ENCODE measurements at places on chromosomes 3 and 15.
A peak's percentile ranks its signal among the peaks of the same experiment; 100 is the strongest.

DNA sequence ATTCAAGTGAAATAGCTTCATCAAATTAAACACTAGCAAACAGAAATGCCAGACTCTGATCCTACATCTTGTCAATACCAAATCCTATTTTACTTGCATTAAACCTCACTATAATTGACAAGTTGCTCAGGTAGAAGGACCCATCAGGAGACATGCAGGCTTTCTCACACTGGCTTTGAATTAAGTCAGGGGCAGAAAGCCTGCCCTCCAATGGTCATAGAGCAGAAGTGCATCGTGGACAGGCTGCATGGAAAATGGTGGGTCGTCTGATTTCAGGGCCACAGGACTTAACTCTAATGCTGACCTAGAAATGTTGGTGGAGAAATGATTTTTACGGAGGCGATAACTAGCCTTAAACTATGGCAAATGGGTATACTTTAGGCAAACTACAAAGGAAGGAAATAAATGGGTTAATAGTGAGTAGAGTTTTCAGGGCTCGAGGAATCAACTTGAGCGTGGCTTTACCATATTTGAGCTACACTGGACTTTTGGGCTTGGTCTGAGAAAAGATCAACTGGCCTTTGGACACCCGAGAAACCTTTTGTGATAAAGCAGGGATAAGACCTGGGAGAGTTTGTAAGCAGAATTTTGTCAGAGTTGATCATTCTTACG, 283.9 kb downstream of the GRM7 start:
- DNase-seq, result no peak

DNA sequence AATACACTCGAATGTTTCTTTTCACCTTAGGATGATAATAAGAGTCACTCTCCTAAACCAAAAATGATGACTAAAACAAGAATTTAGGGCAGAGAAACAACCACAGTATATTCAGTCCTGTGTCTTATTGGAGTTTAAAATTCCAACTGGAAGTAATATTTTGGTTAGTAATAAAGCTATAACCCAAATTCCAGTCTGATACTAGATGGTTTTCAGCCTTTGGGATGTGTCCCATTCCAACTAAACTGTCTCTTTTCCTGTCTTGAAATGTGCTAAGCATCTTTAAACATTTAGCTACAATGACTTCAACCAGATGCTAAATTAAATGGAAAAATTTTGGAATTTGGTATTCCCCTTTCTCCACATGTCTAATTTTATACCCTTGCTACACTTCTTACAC, 510.0 kb downstream of the ROBO1 start:
- DNase-seq, result no peak

DNA sequence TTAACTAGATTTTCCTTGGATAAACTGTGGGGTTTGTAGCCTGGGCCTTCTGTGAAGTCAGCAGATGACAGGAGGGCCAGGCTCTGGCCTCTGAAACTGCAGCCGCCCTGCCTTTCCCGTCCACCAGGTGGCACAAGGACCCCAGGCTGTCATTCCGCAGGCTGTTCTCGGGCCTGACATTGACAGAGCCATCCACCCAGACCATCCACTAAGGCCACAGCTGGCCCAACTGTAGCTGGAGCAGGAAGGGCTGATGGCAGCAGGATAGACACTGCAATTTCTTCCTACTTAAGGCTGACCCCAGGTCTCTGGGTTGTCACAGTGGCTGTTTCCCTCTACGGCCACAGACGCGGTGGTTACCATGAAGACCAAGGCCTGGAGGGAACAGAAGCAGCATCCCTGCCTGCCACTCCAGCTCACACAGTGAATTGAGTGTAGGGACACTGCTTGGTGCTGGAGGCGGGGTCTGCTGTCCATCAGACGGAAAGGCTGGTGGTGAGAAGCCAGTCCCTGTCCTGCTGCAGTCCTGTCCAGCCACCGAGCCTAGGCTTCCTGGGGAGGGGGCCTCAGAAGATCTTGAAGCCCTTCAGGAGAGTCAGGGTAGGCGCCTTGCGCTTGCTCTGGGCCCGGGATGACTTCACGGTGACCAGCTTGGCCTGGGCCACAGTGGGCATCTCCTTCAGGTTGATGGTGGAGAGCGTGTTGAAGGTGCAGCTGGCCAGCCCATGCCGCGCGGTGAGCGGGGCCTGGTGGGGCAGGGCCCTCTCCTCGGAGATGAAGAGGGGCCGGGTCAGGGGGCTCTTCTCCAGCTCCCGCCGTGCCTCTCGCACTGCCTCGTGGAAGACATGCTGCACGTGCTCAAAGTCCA, 9.4 kb downstream of the SLC51B start:
- DNase-seq, result peak; percentile 53

GRCh38 chr3:194395778-194396538, 3.1 kb downstream of the GP5 start:
- peak; percentile 69 for DNase-seq

DNA sequence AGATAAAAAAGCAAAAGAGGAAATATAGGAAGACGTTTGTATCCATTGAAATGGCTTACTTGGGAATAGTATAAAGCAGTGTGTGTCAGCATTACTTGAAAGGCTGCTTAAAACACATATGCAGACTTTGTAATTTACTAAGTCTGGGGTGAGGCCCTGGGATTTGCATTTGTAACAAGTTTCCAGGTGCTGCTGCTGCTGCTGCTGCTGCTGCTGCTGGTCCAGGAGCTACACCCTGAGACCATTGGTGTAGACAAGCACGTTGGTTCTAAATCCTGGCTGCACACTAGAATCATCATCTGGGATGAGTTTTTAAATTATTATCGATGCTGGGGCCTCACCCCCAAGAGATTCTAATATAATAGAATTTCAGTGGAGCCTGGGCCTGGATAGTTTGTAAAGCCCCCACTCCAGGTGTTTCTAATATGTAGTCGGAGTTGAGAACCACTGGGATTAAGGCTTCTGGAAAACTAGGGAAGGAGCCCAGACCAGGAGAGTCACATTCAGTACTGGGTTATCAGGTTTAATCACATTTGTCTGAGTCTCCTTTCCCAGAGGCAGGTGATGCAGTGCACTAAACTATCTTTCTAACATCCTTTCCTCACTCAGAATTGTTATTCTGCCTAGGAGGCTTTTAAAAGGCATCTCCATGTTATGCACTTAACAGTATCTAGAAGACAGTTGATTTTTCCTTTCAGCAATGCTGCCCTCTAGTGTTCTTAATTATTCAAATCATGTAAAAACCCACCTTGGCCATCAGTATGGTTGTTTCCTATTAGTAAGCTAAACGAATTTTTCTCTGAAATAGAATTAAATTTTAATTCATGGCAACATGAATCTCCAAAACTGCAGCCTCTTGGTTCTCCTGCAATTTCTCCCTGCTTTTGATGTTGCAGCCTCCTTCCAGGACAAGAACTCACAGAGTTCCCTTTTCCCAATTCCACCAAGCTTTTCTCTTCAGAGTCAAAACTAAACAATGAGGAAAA, 45.4 kb downstream of the SSR3 start:
- DNase-seq, result peak; percentile 72

GRCh38 chr3:115082260-115082659, 64.8 kb downstream of the ZBTB20 start:
- DNase-seq, result no peak

- DNase-seq, result peak; percentile 81
Observed at GRCh38 chr15:74635228-74635627, 19.6 kb downstream of the CLK3 start.

- DNase-seq, result no peak
Observed at GRCh38 chr3:108713009-108713516, 44.1 kb downstream of the RETNLB start.

- DNase-seq, result no peak
Observed at GRCh38 chr15:63067306-63067705, 24.8 kb downstream of the TPM1 start.

DNA sequence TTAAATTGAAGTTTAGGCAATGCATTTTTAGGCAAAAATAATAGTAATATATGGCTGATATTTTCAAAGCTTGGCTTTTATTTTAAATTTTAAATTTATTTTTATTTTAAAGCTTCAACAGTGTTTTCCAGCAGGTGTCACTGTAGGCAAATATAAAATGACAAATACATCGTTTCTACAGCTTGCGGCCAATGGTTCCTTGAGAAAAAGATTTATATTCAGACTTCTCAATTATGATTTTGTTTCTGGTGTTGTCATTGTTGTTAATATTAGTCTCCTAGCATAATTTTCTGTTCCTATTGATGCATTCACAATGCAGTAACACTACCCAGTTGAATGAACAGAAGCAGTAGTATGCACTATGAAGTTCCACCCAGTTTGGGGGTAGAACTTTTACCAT, 220.7 kb upstream of the DNAJC19 start:
- no peak for DNase-seq

- no peak for DNase-seq
Observed at GRCh38 chr15:95653361-95653805, 677.1 kb upstream of the NR2F2 start.

DNA sequence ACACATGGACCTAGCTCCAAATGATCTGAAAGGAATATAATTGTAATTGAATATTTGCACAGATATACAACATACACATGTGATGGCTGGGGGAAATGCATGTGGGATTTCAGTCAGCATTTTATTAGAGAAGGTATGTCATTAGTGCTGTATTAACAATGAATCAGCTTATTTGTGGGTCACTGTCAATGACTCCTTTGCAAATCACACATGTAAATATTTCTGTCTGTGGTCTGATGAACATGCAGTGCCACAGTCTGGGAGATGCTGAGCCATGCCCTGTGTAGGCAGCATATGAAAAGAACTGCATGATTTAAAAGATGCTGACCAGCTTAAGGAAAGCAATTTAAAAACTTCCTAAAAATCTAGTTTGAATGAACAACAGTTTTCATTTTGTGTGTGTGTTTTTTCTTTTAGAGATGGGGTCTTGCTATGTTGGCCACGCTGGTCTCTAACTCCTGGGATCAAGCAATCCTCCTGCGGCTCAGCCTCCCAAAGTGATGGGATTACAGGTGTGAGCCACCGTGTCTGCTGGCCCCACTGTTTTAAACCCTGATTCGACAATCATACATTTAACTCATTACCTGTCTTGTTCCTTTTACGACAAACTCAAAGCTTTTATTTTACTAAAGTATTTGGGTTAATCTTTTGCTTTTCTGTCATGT, 803 bp upstream of the B3GNT5 start:
- DNase-seq, result no peak

GRCh38 chr3:33426630-33427317, 13.4 kb downstream of the UBP1 start:
- no peak for DNase-seq

GRCh38 chr3:134419214-134419959, 45.1 kb upstream of the AMOTL2 start:
- DNase-seq, result no peak
